ENCODE measurements at places on chromosomes 2 and 18.

- no peak for DNase-seq
Measured at GRCh38 chr2:16452123-16452522, 213.5 kb downstream of the CYRIA start.

GRCh38 chr2:18272148-18272494, 288.3 kb downstream of the RDH14 start:
- no peak for DNase-seq

- peak; percentile 71 for DNase-seq
Measured at GRCh38 chr2:108607706-108608301, 73.5 kb downstream of the LIMS1 start.

DNA sequence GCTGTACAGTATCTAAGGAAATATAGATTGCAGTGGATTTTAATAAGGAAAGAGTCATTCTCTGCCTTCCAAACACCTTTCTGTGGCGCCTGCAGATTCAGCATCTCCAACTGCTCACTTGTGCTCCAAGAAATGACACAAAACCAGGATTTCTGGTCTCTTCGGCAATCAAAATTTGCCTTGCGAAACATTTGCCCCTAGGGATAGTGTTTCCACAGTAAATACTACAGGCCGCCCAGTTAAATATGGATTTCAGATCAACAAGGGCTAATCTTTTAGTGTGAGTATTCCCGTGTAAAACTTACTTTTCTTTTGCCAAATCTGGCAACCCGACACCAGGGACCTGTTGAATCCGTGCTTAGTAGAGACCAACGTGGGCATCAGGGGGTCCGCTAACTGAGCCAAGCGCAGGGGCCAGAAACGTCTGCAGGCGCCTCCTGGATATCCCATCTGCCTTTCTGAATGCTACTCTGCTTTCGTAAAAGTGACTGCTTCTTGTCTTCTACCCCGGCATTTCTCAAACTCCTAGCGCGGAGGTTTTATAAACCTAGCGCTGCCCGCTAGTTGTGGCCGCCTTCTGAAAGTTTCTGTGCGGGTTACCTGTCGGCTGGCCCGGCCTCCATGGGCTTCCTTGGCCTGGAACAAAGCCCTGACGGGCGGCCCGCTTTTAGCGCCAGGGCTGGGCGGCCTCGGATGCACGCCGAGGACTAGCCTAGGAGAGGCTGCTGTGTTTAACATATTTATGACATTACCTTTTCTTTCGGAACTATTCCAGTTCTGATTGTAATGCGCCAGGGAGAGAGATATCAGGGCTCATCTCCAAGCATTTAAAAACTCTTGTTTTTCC, 2.5 kb downstream of the CYP1B1 start:
- DNase-seq, result no peak

- no peak for DNase-seq
Measured at GRCh38 chr2:176156807-176157498, at the start of gene HOXD3. TSS of gene HOXD3 (plus strand) at chr2:176157307. CDS start at chr2:176169115, 11,808 bp downstream.

- no peak for DNase-seq
Measured at GRCh38 chr2:118128826-118129225, 40.6 kb downstream of the INSIG2 start.

GRCh38 chr2:157470321-157470720, 26.4 kb upstream of the CYTIP start:
- DNase-seq, result no peak

DNA sequence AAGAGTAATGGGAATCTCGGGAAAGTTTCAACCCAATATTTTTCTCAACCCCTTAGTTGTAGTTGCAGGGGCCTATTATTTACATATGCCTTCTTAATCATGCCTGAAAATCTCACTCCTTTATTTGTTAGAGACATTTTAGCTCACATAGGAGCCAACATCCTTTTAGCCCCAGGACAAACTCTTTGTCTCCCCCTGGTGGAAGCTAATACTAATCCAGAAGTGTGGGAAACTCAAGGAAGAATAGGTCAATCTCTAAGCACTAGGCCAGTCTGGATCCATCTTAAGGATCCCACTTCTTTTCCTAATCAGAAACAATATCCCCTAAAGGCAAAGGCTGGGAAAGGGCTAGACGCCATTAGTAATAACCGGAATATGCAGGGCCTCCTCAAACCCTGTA, 550.9 kb upstream of the PKDCC start:
- no peak for DNase-seq

- no peak for DNase-seq
Measured at GRCh38 chr2:1518331-1518803, 105.1 kb downstream of the TPO start.

GRCh38 chr2:234142530-234142929, 92.0 kb downstream of the SPP2 start:
- DNase-seq, result no peak

- peak; percentile 56 for DNase-seq
Measured at GRCh38 chr2:43424262-43425207, 171.3 kb downstream of the THADA start.

- DNase-seq, result no peak
Measured at GRCh38 chr2:135620198-135620597, 88.9 kb downstream of the R3HDM1 start.

GRCh38 chr18:50297621-50298442, 10.3 kb upstream of the CXXC1 start:
- peak; percentile 90 for DNase-seq

- no peak for DNase-seq
Measured at GRCh38 chr2:201909348-201909747, 103.0 kb downstream of the CDK15 start.

DNA sequence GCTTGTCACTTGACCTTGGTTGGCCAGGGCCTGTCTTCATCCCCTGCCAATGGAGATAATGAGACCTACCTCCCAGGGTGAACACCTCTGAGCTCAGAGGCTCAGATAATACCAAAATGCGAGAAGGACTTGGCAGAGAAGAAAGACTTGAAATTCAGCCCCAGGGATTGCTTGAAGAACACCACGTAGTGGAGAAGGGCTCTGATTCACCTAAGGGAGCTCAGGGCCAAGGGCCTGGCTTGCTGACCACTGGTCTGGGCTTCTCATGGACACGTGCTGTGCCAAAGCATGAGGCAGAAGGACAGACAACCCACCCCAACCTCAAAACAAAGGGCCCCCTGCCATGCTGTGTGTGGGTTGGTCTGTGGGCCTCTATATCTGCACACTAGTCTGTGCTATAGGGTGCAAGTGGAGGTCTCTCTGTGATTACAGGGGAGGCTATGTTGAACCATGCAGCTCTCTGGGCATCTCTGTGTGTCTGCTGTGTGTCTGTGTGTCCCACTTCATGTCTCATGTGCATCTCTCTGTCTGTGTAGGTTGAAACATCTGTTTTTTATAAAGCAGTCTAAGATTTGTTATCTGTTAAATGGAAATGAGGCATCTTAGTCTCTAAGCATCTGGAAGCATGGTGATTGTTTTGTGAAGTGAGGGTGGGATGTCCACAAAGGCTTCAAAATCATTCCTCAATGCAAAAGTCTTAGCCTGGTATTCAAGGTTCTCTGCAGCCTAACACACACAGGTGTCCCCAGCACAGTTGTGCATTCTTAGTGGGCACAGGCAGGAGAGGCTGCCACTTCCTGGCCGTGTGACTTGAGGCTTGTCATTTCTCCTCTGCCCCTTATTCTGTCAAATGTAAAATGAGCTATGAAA, 61.0 kb upstream of the EPAS1 start:
- DNase-seq, result peak; percentile 65

GRCh38 chr2:204027091-204027490, 90.5 kb downstream of the ICOS start:
- DNase-seq, result peak; percentile 49

GRCh38 chr2:219358170-219359075, 25.9 kb upstream of the RESP18 start:
- peak; percentile 45 for DNase-seq

DNA sequence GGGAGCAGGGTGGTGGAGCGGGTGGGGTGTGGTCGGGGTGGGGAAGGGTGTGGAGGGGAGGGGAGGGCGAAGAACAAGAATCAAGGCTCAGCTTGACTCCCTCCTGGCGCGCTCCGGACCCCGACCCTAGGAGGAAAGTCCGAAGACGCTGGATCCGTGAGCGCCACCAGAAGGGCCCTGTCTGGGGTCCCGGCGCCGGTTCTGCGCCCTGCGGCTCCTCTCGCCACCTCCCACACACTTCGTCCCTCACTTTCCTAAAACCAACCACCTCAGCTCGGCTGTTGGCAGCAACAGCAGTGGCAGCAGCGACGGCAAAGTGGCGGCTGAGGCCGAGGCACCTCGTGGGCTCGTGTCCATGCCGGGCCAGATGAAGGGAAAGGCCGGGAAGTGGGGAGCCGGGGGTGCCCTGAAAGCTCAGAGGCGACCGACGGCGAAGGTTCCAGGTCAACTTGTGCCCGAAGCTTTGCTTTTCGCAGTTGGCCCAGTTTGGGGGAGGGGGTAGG, 2.1 kb downstream of the KLHL14 start:
- DNase-seq, result no peak

- no peak for DNase-seq
Measured at GRCh38 chr18:78983512-78983911, 3.9 kb downstream of the SALL3 start.

- no peak for DNase-seq
Measured at GRCh38 chr2:67277450-67277849, 119.7 kb upstream of the ETAA1 start.

GRCh38 chr2:194319222-194319992, 1337.6 kb upstream of the SLC39A10 start:
- DNase-seq, result no peak

GRCh38 chr2:68710336-68710735, 24.3 kb upstream of the ARHGAP25 start:
- DNase-seq, result no peak

DNA sequence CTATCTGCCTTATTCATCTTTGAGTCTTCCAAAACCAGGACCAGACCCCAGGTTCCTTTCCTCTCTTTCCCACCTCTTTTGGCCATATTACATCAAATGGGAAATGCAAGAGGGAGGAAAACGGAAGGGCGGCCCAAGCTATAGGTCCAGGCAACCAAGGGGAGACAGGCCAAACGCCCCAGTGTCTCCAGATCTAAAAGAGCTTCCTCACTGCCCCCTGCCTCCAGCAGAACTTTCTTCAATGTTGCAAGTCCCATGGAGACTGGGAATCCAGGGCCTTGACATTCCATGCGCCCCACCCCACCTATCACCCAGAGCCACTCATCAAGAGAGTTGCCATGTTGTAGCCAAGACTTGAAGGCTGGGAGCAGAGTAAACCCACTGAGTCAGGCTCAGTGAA, 15.4 kb downstream of the TNS1 start:
- DNase-seq, result no peak

DNA sequence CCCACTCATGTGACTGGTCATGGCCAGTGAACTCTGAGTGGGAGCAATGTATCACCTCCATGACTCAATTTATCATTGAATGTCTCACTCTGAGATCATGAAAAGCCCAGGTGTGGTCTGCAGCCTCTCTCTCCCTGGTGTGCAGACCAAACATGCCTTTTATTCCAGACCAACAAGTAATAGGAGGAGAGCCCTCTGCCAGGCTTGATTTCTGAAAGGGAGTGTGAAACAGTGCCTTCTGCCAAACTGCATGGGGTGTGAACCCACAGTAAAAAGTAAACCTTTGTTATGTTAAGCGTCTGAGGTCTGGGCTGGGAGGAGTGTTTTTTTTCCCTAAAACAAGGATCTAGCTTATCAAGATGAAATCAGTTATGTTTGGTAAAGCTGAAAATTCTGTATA, 601.2 kb downstream of the ADCYAP1 start:
- no peak for DNase-seq

GRCh38 chr2:191650896-191651773, 26.8 kb upstream of the NABP1 start:
- DNase-seq, result no peak

- no peak for DNase-seq
Measured at GRCh38 chr2:160288324-160288723, 88.3 kb upstream of the ITGB6 start.

GRCh38 chr2:156935616-156936015, 321.9 kb upstream of the GALNT5 start:
- DNase-seq, result no peak

DNA sequence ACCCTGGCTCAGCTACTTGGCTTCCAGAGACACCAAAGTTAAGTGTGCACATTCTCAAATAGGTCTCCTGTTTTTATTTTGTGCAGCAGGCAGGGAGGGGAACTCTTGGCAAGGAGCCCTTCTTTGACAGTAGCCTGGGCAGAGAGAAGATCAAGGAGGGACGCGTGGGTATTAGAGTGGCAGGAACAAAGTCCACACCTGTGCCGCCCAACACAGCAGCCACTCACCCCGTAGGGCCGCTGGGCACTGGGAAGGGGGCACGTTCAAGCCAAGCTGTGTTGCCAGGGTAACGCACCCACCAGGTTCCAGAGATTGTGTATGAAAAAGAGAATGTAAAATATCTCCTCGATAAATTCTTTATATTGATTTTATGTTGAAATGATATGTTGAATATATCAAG, 229.3 kb upstream of the AGAP1 start:
- DNase-seq, result no peak

DNA sequence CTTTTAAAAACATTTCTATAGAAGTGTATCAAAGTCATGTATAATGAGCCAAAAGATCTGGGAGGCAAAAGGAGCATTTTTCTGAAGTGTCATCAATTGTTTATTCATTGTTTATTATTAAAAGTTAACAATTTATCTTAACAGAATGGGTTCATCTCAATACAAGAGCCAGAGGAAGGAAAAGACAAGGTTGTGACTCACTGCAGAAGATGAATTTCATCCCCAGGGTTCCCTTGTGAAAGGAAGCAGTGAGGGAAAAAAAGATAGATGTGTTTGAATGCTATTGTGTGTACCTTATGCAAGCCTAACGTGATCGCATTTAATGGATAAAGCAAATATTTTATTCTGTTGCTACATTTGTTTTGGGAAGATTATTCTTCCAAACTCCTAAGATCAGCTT, 286.3 kb downstream of the PIEZO2 start:
- DNase-seq, result no peak

DNA sequence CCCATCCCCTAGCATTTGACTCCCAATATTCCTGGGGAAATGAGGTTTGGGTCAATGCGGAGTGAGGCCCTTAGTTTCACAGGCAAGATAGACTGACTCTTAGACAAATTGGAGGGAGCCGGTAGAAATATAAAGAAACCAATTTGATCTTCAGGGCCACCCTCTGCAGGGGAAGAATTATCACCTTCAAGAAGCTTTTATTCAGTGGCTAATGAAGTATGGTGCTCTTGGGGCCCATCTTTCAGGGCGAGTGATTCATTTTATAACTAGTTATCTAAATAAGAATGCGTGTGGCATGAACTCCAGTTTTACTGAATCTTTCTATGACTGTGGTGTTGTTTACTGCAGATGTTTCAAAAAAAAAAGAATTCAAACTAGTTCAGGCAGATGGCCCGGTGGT, 88.4 kb downstream of the LYPD1 start:
- DNase-seq, result no peak

DNA sequence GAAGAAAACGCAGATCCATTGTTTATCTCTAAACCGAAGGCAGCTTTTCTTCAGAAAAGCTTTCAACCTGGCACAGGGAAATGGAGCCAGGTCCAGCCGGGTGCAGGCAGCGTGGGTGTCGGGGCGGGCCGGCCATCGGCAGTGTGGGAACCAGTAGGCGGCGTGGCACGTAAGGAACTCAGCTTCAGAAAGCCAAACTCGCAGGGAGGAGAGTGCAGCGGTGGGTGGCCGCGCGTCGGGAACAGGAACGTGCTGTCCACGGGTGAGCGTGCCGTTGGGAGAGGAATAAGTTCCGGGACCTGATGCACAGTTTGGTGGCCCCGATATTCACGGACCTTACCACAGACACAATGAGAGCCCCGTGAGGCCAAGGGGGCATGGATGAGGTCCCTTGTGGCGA, 270.4 kb downstream of the TWIST2 start:
- no peak for DNase-seq

GRCh38 chr2:167681234-167682015, 566.0 kb downstream of the STK39 start:
- no peak for DNase-seq

GRCh38 chr2:150174971-150175421, 312.5 kb downstream of the RND3 start:
- no peak for DNase-seq
